Activated naive CD4-positive, alpha-beta T cell treated with anti-CD3 and anti-CD28 coated beads, Interleukin-2, amount 50 U/mL, for 72 hours (primary cell): ENCODE measurements at places on chromosomes 12 and 14.
A peak's percentile ranks its signal among the peaks of the same experiment; 100 is the strongest.

DNA sequence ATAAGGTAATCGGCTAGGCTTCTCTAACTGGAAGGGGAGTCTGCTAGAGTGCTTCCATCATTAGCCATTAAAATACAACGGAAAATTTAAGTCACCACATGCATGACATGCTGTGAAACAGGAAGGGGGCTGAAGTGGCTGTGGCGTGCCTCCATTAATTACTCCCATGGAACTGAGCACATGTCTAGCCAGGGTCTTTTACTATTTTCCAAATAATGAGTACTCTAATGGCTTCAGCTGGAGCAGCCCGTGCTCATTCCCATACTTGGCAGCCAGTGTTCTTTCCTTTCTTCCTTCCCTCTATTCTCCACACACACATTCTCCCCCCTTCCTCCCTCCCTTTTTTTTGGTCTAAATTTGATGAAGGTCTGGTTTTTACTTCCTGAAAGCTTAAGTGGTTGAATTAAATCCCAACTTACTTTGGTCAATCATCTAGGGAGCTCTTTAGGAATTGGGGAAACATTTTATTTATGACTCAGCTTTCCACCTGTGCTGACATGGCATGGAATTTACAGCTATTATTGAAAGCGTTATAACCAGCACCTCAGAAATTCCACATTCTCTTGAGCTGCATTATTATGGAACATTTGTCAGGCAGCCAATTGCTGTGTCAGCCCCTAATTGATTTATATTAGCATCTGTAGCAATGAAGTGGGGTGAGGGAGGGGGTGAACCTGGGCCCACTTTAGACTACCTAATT lies 72.3 kb downstream of the LRIG3 start:
- DNase-seq: no peak

DNA sequence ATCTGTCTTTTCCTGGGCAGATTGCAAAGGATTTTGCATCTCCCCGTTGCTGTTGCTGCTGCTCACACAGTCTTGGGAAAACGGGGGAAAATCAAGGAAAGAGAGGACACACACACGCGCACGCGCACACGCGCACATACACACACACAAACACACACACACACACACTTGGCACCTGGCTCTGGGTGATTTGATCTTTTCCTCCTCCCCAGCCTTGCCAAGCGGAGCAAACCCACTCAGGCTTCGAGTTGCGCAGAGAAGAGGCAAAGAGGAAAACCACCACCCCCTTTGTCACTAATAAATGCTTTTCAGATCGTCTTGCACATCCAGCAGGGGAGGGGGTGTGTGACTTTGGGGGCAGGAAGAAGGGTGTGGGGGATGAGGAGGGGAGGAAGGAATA lies 965 bp upstream of the NOS1 start:
- DNase-seq: no peak

- no peak for DNase-seq
These were observed 90.8 kb downstream of the SSPN start for GRCh38 chr12:26286186-26286585.

- DNase-seq: no peak
These were observed 101.3 kb downstream of the LGMN start for GRCh38 chr14:92646952-92647796.

GRCh38 chr14:100399052-100399849 lies 76.1 kb downstream of the SLC25A47 start:
- DNase-seq: no peak

- DNase-seq: no peak
These were observed 74.3 kb downstream of the TRHDE start for GRCh38 chr12:72346363-72346944.

DNA sequence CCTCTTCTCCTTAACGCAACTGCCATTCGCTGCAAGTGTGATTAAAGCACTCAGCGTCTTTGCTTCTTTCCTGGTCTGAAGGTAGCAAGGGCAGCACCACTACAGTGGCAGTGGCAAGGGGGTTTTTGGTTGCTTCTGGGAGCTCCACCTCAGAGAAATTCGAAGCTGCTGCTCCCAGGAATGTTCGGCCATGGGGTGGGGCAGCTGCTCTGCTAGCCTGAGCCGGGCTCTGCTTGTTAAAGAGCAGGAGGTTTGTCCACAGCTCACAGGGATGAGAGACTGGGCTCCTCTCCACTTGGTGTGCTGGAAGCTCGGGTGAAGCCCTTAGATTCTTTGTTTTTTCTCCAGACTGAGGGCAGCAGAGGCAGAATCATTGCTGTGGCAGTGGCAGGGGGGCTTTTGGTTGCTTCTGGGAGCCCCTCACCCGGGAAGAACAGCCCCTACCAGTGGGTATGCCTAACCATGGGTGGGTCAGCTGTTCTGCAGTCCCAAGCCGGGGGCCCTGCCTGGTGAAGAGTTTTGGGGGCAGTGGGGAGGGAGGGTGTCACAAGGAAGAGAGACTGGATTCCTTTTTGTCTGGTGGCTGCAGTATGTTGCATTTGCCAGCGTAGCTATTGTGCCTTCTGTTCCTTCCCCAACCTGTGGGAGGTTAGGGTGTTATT lies 340.2 kb downstream of the AEBP2 start:
- no peak for DNase-seq

GRCh38 chr14:105137481-105138020 lies 31.0 kb downstream of the JAG2 start:
- no peak for DNase-seq

DNA sequence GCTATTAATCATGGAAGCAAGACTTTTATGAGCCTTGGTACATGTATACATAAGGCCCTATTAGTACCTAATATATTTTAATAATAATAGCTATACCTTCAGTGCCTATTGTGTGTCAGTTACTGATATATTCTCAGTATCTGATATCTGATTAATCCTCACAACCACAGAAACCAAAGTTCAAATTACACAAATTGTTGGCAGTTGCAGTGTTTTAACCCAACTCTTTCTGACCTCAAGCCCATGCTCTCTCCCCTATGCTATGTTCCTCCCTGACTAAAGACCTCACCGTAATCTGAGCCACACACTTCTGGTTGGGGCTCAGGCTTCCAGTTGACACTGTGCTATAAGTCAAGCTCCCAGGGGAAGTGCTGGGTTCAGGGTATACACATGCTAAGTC lies 214.4 kb downstream of the SPTSSA start:
- no peak for DNase-seq

- no peak for DNase-seq
These were observed 75.0 kb downstream of the PRMT8 start for GRCh38 chr12:3565985-3566384.

DNA sequence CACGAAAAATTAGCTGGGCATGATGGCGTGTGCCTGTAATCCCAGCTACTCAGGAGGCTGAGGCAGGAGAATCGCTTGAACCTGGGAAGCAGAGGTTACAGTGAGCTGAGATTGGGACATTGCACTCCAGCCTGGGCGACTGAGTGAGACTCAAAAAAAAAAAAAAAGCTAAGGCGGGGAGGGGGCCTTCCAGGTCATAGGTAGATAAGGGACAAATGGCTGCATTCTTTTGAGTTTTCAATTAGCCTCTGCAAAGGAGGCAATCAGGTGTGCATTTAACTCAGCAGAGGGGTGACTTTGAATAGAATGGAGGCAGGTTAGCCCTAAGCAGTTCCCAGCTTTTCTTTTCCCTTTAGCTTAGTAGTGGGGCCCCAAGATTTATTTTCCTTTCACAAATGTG lies 743 bp upstream of the AACS start:
- no peak for DNase-seq

- peak; percentile 39 for DNase-seq
These were observed 172.2 kb upstream of the ATP2B1 start for GRCh38 chr12:89880690-89881350.

DNA sequence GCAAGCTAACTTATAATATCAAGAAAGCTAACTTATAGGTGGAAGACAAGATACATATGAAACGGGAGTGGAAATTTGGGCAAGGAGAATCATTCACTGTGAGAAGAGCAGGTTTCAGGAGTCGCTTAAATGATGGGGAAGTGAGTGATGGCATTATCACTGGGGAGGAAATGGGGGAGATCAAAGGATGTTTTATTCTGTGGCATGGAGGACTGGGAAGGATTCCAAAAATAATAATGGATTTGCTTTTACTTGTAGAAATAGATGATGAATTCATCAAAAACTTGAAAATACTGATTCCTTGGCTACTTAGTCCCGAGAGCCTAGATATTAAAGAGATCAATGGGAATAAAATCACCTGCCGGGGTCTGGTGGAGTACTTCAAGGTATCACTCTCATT lies 47.8 kb downstream of the SAV1 start:
- DNase-seq: no peak
